ENCODE measurements at places on chromosomes 2 and 18.

DNA sequence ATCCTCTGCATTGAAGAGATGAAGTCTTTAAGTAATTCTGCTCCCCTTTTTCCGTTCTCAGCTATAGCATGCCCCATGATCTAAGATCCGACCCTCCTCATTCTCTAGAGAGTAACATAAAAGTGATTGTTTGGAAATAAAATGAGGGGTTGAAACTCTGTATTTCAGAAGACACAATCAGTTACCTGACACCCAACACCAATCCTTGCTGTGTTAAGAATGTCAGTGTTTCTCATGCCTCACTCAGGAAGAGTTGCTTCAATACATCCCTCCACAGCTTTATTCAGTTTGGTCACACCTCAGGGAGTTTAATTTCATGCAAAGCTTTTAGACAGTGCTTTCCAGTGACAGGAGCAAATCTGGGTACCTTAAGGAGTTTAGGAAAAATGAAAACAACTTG, 49.9 kb upstream of the RBBP8 start:
- no peak for DNase-seq

GRCh38 chr2:15170070-15170775, 390.9 kb downstream of the NBAS start:
- no peak for DNase-seq

DNA sequence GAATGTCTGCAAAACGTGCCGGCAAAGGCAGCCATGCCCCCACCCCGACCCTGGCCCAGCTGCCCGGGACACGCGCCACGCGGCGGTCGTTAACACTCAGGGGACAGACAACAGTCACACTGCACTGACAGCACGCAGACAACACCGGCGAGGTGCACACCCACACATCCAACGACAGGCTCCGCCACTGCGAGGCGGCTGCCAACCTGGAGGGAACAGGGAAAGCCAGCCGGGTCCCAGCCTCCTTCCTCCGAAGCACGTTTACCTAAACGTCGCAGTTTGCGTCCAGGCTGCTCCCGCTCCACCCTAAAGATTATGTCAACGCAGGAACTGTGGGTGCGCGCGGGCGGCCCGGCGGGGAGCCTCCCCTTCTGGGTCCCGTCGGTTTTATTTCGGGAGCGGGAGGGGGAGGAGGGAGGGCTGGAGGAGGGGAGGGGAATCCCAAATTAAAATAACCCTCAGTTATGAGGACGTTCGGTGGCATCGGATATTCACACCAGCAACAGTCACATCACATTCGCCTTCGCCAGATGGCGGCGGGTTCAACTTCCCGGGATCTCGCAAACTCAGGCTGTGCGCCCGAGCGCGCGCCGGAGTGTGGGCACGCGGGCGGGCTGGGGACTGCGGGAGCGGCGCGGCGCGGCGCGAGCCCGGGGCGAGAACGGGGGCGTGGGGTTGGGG, 644 bp downstream of the PTGR3 start:
- peak; percentile 49 for DNase-seq

DNA sequence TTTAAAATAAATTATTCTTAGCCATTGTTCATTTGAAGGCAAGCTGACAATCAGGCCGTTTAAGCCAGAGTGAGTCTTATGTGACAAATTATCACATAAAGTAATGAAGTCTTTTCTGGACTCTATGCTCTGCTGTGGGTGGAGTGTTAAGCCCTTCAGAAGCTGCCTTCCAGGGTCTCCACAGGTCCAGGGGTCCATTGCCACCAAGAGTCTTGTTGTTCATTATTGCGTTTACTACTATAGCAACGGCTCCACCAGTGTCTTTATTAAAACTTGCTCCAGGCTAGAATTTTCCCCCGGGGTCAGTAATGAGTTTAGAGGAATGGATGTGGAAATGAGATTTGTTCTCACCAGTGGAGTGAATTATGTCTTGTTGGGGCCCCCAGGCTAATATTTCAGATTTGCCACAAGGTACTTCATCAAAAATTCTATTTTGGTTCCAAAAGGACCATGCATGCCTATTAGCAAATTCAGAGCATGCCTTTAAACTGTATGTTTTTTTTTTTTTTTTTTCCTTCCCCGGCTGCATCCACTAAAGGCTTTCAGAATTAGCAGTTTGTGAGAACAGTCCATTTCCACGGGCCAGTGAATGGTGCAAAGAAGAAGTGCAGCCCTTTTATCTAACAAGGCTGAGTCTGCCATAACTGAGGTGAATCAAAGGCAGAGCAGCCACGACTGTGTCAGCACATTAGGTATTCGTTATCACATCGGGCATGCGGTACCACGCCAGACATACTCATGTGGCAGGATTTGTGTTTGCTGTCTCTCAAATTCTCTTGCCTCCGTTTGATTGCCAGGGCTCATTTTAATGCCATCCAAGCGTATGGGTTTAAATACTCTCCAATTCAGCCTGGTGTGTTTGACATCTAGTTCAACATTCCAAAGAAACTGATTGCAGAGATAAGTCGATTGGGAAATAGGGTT, 26.2 kb upstream of the LRRTM1 start:
- no peak for DNase-seq

GRCh38 chr2:28002181-28002580, 111.7 kb downstream of the BABAM2 start:
- DNase-seq, result no peak

DNA sequence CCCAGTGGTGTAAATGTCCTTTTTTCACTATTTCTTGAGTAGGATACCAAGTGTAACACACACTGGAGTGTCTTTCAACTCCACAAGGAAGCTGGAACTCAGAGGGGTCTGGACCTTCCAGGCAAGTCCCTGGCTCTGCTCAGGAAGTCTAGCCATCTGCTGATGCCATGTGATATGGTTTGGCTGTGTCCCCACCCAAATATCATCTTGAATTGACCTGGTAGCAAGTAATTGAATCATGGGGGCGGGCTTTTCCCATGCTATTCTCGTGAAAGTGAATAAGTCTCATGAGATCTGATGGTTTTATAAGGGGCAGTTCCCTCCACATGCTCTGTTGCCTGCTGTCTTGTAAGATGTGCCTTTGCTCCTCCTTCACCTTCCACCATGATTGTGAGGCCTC, 99.4 kb upstream of the CDC42EP3 start:
- no peak for DNase-seq

GRCh38 chr2:20702563-20702962, 35.6 kb downstream of the GDF7 start:
- DNase-seq, result no peak

- no peak for DNase-seq
Observed at GRCh38 chr2:105243961-105244360, 2.4 kb downstream of the GPR45 start.
